Activated effector memory CD4-positive, alpha-beta T cell treated with anti-CD3 and anti-CD28 coated beads, Interleukin-2, amount 50 U/mL, for 16 hours (primary cell): ENCODE measurements at places on chromosomes 5 and 9.

- DNase-seq = no peak
Measured at GRCh38 chr9:38334234-38334633, 58.3 kb upstream of the ALDH1B1 start.

DNA sequence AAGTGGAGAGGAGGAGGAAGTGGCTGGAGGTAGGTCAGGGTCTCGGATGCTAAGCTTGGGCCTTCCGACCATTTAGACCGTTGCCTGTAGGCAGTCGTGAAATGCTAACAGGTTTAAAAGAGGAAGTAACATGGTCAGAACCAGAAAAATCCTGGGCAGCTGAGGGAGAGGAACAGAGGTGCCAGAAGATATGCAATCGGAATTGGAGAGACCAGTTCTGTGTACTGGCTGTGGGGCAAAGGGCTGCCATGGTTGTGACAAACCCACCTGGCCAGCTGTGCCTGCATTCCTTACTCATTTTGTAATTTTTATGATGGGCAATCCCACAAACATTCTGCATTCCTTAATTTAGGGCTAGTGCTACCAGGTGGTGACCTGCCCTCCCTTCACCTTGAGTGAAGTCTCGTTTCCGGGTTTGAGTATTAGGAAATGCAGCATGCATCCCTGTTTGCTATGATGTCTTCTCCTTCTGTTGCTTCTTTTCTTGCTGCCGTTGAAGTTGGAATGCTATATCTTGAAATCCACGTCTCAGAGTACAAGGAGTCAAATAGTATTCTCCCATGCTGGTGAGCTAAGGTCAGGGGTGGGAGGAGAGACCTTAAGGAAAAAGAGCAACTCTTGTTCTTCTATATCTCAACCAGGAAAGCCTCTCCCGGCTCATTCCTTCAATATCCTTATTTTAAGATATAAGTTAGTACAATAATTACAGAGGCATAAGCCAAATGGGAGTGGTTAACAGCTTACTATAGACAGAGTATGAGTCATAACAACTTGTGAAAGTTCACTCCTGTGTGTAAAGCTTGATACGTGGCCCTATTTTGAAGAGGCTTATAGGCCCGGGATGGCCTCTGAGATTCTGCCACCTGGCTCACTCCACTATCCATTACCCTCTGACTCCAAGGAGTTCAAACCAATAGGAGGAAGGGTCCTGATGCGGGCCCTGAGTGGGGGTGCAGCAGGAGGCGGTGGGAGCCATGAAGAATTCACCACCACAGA, 37.0 kb downstream of the B4GALT1 start:
- DNase-seq = peak; percentile 60

- no peak for DNase-seq
Measured at GRCh38 chr5:108415726-108416125, 33.8 kb upstream of the FBXL17 start.

DNA sequence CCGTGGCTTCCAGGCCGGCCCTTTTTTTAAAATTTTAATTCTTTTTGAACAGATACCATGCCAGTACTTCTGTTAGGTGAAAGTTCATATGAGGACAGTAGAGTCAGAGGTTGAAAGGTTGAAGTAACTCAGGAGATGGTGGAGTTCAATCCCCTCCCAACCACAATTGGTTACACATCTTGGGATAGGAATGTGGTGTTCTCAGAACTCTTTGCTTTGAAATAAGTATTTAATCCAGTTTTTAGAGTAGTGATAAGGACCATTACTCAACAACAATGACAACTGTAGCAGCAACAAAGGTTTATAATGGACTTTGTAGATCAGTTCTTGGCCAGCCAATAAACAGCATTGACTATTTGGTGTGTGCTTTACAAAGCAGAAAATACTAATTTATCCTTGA, 116.0 kb downstream of the ARHGAP26 start:
- DNase-seq = no peak

GRCh38 chr9:91500509-91501014, 76.9 kb upstream of the NFIL3 start:
- DNase-seq = no peak

DNA sequence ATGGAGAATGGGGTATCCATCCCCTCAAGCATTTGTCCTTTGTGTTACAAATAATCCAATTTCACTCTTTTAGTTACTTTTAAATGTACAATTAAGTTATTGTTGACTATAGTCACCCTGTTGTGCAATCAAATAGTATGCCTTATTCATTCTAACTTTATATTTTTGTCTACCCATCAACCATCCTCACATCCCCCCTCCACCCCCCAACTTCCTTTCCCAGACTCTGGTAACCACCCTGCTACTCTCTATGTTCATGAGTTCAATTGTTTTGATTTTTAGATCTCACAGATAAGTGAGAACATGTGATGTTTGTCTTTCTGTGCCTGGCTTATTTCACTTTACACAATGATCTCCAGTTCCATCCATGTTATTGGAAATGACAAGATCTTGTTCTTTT, 15.4 kb upstream of the RANBP17 start:
- no peak for DNase-seq

DNA sequence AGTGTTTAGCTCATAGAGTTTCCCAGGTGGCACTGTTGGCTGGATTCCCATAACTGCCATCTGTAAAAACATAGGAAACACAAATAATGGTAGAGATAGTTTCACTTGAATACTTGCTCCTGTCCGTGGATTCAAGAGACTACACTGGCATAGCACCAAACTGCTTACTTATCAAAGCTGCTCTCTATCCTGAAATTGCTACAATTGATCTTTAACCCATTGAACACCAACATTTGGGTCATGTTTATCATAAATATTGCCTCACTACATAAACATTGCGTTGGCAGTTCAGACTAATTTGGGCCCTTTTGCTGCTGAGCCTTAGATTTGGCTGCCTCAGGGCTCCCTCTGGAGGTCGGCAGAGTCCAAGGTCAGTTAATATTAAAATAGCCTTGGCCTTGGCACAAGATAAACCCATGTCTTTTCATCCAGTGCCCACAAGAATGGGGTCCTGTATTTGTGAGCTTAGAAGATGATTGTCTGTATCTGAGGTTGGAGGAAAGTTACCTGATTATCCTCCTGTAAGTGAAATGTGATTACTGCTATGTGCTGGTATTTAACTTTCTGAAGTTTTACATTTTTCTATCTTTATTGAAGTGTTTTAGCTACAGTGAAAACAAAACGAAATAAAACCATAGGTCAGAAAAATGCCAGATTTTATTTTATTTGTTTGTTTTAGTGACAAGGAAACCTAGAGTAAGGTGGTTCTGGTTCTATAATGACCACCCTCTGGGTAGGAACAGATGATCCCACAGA, 4.0 kb upstream of the RANBP3L start:
- no peak for DNase-seq

DNA sequence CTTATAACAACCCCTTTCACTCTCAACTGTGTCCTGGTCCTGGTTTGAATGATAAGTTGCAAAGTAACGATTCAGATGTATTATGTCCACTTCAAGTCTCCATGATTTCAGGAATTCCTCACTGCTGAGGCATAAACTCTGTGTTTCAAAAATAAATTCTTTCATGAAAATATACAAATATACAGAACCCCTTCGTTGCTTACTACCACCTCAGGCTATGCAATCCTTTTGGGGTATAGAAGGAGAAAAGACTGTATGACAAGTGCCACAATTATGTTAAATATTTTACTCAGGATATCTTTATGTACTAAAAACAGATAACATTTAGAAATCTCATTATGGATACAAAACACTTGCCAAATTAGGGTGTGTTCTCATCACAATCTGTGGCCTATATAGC, 190.7 kb downstream of the KCTD16 start:
- no peak for DNase-seq

- DNase-seq = no peak
Measured at GRCh38 chr5:137220523-137220927, 278.6 kb downstream of the SPOCK1 start.
